ENCODE measurements at places on chromosomes 3 and 15. TPM values are rescaled to one million over a fixed set of nuclear protein-coding genes. Genes with fewer than 3 reads are reported as not detected.

Gene OR5K2
- total RNA-seq: not detected

Gene RASGRP1
- total RNA-seq: 0.48 TPM

Gene DNASE1L3
- 2.4 TPM for total RNA-seq

Gene SAMD7
- total RNA-seq: not detected

GRCh38 chr3:135081451-135081850 is 286.4 kb downstream of the EPHB1 start:
- DNase-seq: no peak

DNA sequence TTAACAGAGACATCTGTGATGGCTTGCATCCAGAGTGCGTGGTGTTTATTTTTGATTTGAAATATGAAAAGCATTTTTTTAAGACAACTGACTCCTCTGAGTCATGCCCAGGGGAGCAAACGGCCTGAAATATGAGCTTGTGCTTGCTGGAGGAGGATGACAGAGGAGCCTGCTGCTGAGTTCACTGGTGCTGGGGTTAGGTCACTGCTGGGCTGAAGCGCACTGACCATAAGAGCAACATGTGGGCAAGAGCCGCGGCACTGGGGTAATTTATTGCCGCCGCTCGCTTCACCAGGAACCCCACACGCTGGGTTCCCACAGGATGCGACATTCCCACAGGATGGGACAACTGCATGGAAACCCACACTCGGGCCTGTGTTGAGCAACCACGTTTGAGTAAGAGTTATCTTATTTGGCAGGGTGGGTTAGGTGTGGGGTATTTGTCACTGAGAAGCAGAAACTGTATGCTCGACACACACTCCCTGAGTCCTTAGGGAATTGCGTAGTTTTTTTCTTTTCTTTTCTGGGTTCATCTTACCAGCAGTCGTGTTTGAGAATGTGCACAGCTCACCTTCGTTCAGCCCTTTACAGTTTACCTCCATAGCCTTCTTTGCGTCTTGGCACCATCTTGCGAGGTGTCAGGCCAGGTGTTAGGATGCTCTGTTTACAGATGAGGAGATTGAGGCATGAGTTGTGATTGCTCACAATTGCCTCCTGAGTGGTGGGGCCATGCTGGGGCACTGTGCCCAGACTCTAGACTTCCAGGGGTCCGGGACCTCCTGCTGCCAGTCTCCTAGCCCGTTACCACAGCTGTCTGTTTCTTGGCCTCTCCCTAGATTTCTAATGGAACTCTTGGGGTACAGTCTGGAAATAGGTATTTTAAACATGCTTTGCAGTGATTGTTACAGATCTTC is 60.4 kb downstream of the SMAD3 start:
- peak; percentile 79 for DNase-seq

DNA sequence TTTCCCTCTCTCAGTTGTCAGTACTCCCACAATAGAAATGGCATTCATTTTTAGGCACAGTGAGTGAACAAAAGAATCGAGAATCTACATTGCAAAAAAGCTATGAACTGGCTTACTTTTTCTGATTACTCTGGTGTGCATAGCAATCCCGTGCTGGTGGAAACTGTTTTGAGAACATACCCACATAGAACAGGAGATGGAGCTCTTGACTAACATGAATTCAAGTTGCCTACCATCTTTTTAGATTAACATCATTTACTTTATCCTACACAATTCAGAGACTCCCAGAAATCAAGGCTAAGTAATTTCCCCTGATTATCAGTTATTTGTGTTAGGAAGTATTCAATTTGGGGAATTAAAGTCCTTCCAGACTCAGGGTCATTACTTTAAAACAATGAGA is 326.6 kb downstream of the ARPP21 start:
- no peak for DNase-seq

DNA sequence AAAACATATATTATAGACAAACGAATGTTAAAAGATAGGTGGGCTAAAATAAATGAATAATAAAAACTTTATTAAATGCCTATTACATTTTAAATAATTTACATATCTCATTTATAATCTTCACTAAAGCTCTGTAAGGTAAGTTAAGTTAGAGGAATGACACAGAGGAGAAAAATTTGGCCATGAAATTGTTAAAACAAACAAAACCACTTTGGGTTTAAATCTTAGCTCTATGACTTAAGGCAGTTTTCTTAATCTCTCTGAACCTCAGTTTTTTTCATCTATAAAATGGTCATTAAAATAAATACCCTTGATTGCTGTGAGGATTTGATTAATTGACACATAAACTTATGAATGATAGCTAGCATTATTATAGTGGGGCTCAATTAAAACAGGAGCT is 404.8 kb upstream of the ATP11B start:
- DNase-seq: no peak

DNA sequence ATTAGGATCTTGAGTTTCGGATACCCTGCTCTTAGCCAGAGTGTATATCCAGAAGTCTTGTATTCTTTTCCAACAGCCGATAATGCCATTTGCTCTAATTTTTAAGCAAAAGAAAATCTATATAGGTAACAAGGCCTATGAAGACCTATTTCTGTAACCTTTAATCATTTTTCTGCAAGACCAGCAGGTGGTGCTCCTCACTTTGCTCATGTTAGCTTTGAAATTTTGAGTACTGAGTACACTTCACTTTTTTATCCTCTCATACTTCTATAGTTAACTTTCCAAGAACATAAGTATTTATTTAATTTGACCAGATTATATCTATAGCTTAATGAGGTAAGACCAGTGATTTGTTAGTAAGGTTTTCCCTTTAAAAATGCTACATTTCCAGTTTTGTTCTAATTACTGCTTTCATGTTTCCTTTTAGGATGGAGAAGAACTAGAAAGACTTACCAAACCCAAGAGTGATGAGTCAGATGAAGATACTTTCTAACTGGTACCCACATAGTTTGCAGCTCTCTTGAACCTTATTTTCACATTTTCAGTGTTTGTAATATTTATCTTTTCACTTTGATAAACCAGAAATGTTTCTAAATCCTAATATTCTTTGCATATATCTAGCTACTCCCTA is 20.5 kb downstream of the SLC35A5 start:
- peak; percentile 47 for DNase-seq

- DNase-seq: no peak
Observed at GRCh38 chr3:184218814-184219213, 10.6 kb upstream of the VWA5B2 start.

- no peak for DNase-seq
Observed at GRCh38 chr3:155701882-155702465, 42.9 kb downstream of the PLCH1 start.

- no peak for DNase-seq
Observed at GRCh38 chr3:49535971-49536874, 18.1 kb upstream of the BSN start.

- DNase-seq: no peak
Observed at GRCh38 chr3:112042842-112043280, 8.3 kb downstream of the TMPRSS7 start.

- no peak for DNase-seq
Observed at GRCh38 chr15:96209285-96209735, 121.2 kb upstream of the NR2F2 start.

GRCh38 chr3:4387210-4388204 is 79.6 kb downstream of the SUMF1 start:
- DNase-seq: no peak

Data from uterus (tissue), 4 donors.